ENCODE measurements at places on chromosomes 16 and 17.

- DNase-seq, result no peak
Observed at GRCh38 chr17:39099663-39100286, 51.7 kb downstream of the PLXDC1 start.

GRCh38 chr17:82843904-82844680 is 4.3 kb upstream of the ZNF750 start:
- no peak for DNase-seq

DNA sequence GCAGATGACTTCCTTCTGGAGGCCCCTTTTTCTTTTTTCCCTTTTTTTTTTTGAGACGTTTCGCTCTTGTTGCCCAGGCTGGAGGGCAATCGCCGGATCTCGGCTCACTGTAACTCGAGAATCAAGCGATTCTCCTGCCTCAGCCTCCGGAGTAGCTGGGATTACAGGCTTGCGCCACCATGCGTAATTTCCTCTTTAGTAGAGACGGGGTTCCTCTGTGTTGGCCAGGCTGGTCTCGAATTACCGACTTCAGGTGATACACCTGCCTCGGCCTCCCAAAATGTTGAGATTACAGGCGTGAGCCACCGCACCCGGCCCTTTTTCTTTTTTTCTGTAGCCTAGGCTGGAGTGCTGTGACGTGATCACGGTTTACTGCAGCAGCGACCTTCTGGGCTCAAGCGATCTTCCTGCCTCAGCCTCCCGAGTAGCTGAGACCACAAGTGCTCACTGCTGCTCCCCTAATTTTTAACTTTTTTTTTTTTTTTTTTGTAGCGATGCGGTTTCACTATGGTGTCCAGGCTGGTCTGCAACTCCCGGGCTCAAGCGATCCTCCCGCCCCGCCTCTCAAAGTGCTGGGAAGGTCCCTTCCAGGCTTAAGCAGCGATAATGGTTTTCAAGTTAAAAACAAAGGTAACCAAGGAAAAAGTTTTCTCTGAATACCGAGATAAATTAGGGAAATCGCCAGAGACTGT is 956 bp upstream of the IST1 start:
- no peak for DNase-seq

- DNase-seq, result no peak
Observed at GRCh38 chr16:3783516-3783915, 66.2 kb upstream of the TRAP1 start.

GRCh38 chr16:86794216-86794864 is 216.0 kb downstream of the FOXL1 start:
- no peak for DNase-seq

- no peak for DNase-seq
Observed at GRCh38 chr16:19940195-19940594, 55.5 kb upstream of the GPRC5B start.

All from upper lobe of left lung (tissue), 6 donors.